ENCODE measurements at places on chromosomes 13 and 19.
A peak's percentile ranks its signal among the peaks of the same experiment; 100 is the strongest.

- DNase-seq: no peak
Measured at GRCh38 chr13:91701975-91702374, 303.6 kb downstream of the GPC5 start.

DNA sequence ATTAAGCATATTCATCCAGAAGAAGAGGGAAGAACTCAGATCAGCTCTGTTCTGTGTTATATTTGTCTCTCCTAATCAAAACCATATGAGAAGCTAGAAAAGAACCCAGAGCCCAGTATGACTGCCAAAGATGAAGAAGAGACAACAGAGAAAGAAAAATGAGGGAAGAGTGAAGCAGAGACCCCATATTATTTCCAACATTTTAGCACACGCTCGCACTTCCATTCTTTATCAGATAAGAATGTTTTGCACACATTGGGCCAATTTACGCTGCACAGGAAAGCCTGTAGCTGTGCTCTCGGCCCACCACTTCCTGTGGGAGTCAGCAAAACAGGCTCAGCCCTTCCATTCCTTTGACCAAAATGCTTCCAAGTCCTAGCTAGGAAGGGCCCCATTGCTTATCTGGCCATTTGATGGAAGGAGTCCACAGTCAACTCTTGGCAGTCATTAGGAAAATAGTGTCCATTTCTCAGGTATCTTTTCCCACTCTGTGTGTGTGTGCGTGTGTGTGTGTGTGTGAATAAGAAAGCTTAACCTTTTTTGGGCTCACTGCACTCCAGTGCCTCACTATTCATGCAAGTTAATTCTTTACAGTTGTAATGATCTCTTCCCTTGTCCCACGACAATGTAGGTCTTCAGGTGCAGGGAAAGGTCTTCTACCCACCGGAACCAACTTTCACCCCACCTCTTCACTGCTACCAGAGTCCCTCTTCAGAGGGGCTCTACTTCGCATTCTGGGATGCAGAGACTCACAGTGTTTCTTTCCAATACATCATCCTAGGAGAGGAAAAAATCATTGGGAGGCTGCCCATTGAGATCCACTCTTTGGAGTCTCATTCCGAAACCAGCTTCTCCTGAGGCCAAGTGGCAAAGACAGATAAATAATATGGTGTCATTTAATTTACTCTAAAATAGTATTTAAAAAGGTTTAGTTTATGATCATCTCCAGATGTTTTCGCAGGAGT lies 237.5 kb downstream of the COG6 start:
- DNase-seq: peak; percentile 59

GRCh38 chr13:77118134-77118533 lies 91.2 kb upstream of the FBXL3 start:
- DNase-seq: no peak

DNA sequence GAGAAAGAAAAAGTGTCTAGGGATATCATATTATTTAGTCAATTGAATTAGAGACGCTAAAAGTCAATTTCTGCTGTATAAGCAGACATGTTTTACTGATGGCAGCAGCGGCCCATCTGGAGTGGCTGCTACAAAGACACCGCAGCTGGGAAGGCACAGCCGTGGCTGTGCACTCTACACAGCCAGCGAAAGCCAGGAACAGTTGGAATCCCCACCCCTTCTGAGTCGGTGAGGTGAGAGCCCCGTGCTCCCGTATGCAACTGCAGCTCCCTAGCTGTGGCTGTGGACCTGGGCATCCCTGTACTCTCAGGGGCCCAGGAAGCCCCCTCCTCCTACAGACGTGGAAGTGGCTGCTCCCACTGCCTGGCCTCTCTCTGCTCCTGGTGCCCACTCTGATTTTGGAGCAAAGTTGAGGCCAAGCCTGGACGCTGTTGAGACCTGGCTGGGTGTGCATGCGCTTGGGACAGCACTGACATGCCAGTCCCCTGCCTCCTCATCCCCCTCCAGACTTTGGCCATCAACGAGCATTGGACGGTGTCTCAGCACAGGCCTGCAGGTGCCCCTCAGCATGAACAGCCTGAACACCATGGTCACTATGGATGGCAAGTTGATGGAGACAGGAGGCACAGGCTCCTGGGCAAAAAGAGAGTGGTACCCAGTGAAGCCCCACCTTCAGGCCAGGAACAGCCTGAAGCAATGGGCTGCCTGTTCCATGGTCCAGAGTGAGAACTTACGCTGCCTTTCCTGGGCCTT lies 944.0 kb upstream of the MIR17HG start:
- DNase-seq: no peak

GRCh38 chr13:112985803-112986408 lies 16.9 kb downstream of the MCF2L start:
- DNase-seq: no peak

- peak; percentile 64 for DNase-seq
Measured at GRCh38 chr19:7674010-7675005, 2.6 kb upstream of the MCEMP1 start.
